Activated CD4-positive, alpha-beta T cell treated with anti-CD3 and anti-CD28 coated beads, Interleukin-2, amount 50 U/mL, for 16 hours (primary cell): ENCODE measurements at places on chromosomes 1 and 21.

- DNase-seq = no peak
Measured at GRCh38 chr1:214660190-214660589, 57.2 kb downstream of the CENPF start.

DNA sequence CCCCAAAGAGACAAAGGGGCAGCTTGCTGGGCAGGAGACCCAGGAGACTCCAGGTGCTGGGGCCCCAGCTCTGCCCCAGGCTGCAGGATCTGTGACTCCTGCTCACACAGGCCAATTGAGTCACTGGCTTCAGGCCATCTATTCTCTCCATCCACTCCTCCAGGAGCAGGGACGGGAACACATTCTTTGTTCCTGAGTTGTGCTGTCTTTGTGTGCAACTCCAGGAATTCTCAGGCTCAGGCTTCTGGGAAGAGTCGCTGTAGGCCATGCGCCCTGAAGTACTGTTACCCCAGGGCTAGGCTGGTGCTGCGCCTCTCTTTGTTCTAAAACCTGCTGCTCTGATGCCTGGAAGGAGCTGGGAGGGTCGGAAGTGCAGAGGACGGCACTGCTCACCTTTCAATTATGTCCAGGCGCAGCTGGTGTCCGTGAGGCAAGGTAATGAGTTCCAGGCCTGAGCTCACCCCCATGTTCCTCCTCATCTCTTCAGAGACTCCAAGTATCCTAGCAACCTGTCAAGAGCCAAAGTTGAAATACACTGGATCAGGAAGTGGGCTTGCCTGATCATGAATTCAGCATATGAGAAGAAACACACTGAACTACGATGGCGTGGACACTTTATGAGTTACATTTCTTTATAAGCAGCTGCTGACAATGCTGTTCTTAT is 105.9 kb downstream of the BCAR3 start:
- DNase-seq = no peak

DNA sequence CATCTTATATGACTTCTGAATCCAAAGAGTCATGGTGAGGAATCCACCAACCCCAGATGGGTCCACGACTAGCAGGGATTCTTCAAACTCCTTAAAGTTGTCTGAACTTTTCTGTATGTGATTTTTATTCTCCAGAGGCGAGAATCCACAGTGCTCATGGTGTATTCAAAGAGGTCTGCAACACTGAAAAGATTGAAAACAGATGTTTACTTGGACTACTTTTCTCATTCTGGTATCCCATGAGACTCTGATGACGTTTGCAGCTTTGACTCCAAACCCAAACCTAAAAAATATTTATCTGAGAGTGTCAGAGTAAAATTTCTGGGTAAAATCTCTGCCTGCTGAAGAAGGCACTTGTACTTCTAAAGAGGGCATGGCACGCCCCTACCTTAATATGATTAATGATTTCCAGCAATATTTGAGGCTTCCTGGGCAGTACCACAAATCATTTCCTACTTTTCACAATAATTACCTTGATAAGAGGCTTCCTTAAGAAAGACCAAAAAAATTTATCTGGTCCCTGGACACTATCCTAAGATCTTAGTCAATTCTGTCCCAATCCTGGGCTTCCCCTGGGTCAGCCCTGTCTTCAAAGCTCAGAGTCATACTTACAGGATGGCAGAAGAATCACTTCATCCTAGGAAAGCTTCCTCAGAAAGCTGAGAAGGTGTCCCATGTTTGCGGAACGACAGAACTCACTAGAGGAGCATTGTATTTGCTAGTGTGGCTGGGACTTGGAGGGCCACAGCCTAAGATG is 76.5 kb upstream of the MAP10 start:
- no peak for DNase-seq

DNA sequence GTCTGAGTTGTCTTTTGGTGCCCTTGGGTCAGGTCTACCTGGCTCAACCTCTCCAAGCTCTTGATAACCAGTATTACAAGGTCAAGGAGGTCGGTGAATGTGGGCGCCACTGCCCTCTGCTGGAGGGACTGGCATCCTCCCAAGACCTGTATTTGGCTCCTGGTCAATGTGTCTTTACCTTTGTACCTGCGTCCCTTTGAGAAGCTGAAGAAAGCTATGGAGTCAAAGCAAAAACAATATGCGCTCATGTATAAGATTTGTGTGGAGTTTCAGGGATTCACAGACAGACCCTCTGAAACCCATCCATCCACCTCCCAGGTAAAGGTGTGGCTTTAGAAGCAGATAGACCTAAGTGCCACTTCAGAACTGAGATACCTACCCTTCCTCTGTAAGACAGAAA is 61.8 kb upstream of the NBL1 start:
- DNase-seq = peak; percentile 76

DNA sequence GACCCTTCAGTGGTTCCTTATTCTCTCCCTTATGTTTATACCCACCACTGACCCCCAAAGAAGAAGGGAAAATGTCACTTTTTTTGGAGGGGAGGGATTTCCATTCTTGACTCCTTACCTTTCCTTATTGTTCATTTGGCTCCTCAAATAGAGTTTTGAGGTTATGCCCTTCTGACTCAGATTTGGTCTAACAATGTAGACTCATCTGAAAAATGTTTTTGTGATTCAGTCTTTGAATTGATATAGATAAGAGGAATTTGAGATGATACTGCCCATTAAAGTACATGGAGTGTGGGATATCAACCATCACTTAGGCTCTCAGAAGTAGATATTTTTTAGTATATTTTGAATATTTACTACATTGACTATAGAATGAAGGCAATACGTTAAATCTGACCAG is 16.1 kb downstream of the USP1 start:
- no peak for DNase-seq

DNA sequence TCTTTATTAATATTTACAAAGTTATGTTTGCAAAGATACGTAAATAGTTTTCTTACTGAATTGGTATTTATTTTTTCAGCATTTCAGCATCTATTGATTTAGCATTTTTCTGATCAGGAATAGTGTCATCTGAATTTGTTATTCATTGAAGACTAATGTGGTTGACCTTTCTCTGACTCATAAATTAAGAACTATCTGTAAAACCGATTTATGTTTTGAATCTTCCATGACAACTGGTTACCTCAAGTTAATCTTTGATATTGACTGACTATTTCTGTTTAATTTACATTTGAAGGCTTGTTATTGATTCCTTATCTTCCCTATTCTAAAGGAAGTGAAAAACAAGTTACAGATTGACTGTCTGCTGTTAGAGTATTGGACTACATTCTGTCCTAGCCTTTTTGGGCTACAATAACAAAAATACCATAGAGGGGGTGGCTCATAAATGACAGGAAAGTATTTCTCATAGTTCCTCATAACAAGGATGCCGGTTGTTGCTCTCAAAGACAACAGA is 1131.4 kb downstream of the PLA2G4A start:
- DNase-seq = no peak

GRCh38 chr1:248596615-248597014 is 885 bp downstream of the OR2T10 start:
- DNase-seq = no peak

GRCh38 chr1:77605246-77606026 is 77.0 kb downstream of the ZZZ3 start:
- DNase-seq = no peak

- DNase-seq = no peak
Measured at GRCh38 chr21:28633839-28634555, 358.7 kb downstream of the LTN1 start.

- DNase-seq = no peak
Measured at GRCh38 chr21:44053567-44053966, 41.5 kb downstream of the TRAPPC10 start.

GRCh38 chr1:26403656-26404055 is 7.0 kb upstream of the LIN28A start:
- DNase-seq = no peak

GRCh38 chr21:44485254-44485793 is 30.0 kb downstream of the LRRC3 start:
- DNase-seq = peak; percentile 36

- DNase-seq = no peak
Measured at GRCh38 chr21:22649246-22649645, 1651.0 kb downstream of the NCAM2 start.

GRCh38 chr1:183632114-183632513 is 3.5 kb downstream of the ARPC5 start:
- DNase-seq = no peak

DNA sequence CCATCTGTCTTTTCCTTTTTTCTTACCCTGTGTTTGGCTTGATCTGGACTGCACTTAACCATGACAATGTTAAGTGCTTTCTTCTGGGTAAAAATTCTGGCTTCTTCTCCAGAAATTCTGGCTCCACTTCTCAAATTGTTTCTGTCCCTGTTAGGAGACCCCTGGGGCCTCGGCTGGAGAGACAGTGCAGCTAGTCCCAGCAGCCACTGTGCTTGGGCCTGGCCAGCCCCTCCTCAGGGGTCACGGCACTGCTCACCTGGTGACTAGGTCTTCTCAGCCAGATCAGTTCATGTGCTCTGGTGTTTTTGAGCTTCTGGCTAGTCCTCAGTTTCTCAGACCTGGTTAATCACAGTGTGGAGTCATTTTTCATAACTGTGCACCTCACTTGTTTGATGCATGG is 72.4 kb downstream of the ADARB1 start:
- DNase-seq = no peak

DNA sequence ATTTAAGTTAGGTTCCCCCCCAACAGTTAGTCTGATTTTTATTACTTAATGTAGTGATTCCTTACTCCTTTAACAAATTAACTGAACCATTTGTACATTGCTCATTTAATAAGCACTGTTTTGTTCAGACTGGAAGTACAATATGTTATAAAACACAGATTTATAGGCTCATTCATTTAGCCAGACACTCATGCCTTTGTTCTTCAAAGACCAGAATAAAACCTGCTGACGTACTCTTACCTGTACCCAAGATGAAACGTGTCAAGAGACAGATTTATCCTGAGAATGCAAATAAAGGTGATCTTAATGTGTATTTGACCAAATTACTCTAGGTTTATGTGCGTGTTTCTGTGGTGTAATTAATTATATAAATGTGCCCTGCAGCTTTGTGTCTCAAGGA is 92.8 kb downstream of the INTS7 start:
- DNase-seq = no peak

DNA sequence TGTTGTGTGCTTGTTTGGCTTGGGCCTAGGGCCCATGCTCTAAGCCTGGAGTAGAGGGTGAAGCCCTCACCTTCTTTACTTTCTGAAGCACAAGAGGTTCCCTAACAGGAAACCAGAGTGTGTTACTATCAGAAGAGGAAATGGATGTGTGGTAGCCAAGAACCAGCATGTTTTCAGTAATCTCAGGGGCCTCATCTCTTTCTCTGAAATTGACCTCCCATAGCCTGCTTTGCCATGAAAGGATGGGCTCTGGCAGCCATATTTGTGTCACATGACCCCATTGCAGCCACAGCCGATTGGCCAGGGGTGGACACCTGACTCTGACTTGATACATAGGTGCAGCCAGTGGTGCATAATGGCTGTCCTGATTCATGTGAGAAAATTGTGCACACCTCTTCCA is 18.6 kb downstream of the A3GALT2 start:
- peak; percentile 23 for DNase-seq

DNA sequence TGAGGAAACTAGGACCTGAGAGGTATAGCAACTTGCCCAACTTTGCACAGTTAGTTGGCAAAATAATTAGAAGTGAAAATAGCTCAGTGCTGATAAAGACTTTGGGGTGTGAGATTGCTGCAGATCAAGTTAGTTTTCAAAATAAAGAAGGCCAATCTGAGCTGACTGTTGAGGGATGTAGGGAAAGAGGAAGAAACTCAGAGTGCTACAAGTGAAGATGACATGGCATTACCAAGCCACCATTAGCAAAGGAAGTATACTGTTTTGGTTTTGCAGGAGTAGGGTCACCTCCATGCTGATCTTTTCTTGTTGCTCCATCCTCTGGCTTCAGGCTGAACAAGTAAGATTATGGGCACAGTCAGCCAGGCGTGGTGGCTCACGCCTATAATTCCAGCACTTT is 78.7 kb upstream of the ADAM30 start:
- no peak for DNase-seq

DNA sequence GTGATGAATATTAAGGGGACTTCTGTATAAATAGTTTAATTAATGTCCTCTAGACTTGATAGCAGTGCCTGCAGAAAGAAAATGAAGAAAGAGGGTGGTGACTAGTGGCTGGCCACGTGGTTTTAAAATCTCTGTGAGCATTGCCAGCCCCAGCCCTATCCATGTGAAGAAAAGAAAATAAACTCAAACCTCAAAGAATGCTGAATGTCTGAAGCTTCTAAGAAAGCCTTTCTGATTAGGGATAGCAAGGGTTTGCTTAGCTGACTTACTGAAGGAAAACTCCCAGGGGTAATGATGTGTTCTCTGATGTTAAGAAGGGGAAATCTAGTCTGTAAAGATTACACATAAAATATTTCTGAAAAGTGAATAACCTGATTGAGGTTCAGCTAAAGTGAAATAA is 31.8 kb downstream of the ADGRL2 start:
- no peak for DNase-seq

DNA sequence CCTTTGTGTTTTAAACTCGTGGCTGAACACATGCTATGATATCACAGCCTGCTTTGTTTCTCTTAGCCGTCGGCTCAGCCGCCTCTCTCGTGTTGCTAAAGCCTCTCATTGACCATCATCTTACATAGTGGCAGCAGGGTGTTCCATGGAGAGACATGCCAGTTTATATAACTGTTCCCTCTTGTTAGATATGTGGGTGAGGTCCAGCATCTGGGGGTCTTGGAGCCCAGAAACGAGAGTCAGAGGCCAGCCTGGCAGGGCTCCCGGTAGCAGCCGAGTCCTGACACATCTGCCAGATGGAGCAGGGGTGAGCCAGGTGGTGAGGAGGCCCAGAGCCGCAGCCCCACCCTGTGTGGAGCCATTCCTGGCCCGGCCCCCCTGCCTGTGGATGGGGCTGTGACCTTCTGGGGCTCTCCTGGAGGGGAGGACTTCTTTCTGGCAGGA is 11.9 kb downstream of the PODN start:
- DNase-seq = no peak

DNA sequence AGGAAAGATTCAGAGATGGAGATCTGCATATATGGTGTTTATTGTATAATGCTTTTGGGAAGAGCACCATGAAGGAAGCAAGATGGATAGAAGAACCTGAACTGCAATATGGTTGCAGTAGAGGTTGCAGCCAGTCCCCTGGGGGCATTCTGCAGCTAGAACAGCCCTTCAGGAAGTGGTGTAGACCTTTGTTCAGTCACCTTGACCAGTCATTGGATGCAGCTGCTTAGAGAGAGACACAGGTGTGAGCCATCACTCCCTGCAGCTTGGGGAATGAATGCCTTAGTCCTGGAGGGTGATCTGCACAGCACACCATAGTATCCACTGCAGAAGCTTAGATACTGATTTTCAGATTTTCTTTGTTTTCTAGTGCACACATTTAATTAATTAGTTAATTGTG is 42.3 kb downstream of the NEK7 start:
- no peak for DNase-seq
